ENCODE measurements at places on chromosomes 13 and 19.

- DNase-seq, result no peak
Measured at GRCh38 chr13:32938907-32939306, 77.3 kb upstream of the KL start.

DNA sequence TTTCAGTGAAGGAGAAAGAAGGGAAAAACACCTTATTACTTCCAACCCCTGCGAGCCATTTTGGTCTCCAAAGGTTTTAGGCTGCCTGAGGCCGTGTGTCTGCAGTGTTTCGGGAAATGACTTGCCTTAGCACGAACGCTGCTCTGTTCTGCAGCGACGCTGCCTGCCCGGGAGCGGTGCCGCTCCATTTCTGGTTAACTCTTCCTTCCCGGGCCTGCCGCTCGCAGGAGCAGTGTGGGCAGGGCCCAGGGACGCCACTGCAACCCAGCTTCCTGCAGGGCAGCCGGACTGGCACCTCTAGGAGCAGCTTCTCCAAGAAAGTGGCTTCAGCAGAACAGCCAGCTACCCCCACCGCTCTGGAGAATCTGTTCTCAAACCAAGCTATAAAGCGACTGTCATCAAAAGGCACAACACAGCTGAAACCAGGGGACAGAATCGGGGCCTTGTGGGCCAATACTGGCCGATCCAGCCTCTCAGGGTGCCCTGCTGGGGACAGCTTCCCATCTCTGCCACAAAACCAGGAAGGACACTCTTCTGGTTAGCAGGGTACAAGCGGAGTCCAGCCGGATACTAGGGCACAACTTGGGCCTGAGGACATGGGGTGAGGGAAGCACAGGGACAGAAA lies 72.2 kb downstream of the KCTD15 start:
- peak; percentile 24 for DNase-seq

GRCh38 chr19:17078036-17078919 lies 2.7 kb downstream of the MYO9B start:
- DNase-seq, result no peak

DNA sequence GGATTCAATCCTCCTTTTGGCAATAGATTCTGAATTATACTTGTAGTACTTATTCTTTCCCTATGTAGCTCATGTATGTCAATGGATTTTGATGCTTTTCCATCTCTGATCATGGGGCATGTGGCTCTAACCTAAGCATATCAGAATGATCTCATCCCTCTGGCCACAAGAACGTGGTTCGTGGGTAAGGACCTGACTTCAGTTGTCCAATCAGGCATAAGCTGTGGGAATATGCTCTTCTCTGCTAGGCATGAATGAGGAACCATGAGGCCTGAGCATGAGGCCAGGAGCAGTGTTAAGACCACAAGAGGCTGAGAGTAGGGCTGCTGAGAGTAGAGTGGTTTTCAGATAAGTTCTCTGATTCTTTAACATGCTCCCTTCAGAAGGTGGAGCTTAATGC lies 292.4 kb upstream of the TSHZ3 start:
- no peak for DNase-seq

- no peak for DNase-seq
Measured at GRCh38 chr19:49565261-49565660, 15.1 kb downstream of the NOSIP start.

DNA sequence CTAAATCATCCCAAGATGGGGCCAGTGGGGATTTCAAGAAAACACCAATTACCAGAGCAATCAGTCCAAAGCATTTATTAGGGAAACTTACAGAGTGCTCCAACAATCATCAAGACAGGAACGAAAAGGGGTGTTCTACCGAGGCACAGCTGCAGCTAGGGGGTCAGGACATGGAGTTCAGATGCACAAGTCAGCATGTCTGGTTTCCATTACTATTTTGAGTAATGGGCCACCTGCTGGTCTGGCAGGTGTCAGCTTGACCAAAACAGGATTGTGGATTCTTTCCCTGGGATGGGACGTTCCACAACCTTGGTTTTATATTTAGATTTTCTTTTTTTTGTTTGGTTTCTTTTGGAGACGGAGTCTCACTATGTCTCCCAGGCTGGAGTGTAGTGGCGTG lies 3.9 kb upstream of the UBL5 start:
- no peak for DNase-seq

GRCh38 chr13:107518292-107518691 lies 697.0 kb downstream of the LIG4 start:
- no peak for DNase-seq

GRCh38 chr13:62643007-62643483 lies 1227.4 kb upstream of the PCDH20 start:
- DNase-seq, result no peak
